ENCODE measurements at places on chromosomes 3 and 15. TPM values are rescaled to one million over a fixed set of nuclear protein-coding genes. Genes with fewer than 3 reads are reported as not detected.

DNA sequence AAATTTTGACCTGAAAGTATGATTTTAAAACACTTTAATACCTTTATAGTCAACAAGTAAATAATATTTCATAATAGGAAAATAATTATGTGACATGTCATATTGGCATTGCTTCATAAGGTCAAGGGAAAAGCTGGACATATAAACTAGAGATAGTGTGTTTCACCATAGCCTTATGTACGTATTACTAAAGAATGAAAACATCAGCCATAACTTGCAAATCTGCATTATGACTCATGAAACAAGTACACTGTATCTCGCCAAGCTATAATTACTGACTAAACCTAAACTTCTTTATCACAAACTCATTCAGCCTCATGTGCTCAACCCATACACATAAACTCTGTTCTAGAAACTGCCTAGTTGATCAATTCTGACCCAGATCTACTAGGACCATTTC lies 950.1 kb downstream of the FHIT start:
- DNase-seq, result no peak

DNA sequence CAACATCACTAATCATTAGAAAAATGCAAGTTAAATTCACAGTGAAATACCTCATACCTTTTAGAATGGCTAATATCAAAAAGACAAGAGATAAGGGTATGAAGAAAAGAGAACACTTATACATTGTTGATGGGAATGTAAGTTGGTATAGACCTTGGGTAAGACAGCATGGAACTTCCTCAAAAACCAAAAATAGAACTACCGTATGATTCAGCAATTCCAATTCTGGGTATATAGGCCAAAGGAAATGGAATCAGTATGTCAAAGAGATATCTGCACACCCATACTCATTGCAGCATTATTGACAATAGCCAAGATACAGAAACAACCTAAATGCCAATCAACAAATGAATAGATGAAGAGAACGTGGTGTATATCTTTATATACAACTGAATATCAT lies 166.8 kb upstream of the LRRN1 start:
- no peak for DNase-seq

- no peak for DNase-seq
These were observed 7.7 kb upstream of the GRAMD2A start for GRCh38 chr15:72205273-72205672.

GRCh38 chr3:24359645-24360462 lies 134.8 kb downstream of the THRB start:
- no peak for DNase-seq

GRCh38 chr3:15427981-15428380 lies 583 bp downstream of the EAF1 start:
- DNase-seq, result no peak

DNA sequence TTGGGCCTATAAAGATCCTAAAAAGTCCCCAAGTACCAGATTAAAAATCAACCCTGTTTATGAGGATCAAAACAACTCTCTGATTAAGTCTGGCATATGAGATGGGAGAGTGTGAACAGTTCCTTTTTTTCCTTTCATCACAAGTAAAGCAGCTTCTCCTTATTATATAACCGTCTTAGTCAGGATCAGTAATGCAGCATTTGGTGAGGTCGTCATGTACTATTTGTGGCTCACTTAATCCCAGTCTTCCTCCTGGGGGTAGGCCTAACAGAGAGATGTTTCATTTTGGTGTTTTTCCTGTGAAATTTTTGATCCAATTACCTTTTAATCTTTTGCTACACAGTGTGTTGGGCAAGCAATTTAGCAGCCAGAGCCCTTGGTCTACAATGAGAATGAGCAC lies 333.1 kb upstream of the KCNMB2 start:
- DNase-seq, result no peak

DNA sequence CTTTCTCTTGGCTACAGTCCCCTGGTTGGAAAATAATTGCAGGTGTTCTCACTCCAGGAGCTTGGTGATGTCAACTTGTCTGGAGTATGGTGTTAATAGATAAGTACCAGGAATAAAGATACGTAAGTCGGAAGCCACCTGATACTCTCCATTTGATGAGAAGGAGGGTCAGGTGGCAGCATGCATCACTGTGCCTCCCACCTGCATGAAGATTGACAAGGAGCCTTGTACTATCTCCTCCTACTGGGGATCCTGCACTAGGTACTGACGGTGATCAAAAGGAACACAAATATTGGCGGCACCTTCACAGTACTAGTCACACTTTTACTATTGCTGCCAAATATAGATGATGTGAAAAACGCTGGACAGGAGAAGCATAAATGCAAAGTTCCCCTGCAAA lies 32.6 kb upstream of the GABRB3 start:
- no peak for DNase-seq

DNA sequence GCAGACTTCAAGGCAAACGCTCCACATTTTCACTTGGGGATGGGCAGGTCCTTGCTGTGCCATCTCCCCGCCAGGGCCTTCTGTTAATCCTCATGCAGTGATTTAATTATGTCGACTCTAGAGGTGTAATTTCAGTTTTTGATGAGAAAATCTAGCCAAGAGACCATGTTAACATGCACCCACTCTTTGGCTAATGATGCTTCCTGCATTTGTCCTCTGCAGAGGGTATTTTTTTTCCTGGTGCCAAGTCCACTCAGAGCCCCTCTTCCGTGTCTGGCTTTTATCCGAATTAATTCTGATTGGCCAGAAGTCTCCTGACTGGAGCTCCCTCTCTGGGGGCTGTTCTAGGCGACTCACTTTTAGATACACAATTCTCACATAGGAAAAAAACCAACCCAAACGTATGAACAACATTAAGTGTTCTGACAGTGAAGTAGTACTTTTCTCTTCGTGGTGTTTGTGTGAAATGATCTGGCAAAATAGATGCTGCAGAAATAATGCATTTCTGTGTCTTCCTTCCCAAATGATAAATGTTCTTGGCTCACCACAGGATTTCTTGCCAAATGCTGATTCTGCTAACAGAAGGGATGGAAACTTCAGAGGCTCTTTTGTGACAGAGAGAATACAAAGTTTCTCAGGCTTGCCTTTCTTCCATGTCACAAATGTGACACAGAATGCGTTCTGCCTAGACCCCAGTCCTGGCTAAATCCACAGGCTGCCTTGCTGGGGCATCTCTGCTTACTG lies 190.0 kb downstream of the CACNA2D3 start:
- DNase-seq, result no peak

- DNase-seq, result no peak
These were observed 30.2 kb downstream of the CPNE4 start for GRCh38 chr3:132004571-132004970.

DNA sequence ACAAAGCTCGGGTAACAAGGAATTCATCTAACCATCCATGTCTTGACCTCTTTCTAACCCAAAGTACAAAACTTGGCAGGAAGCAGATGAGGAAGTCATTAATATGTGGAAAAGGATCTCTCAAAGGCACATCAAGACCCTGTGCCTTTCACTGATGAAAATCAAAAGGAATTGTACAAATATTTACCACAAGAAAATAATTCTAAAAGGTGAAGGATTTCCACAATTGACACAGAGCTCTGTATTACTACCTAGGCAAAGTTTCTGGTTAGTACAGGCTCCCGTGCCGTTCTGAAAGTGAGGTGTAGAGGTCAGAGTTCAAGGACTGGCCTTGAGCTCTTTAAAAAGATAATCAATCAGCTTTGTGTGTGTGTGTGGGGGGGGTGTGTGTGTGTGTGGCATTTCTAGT lies 239.7 kb upstream of the ICE2 start:
- DNase-seq, result no peak

DNA sequence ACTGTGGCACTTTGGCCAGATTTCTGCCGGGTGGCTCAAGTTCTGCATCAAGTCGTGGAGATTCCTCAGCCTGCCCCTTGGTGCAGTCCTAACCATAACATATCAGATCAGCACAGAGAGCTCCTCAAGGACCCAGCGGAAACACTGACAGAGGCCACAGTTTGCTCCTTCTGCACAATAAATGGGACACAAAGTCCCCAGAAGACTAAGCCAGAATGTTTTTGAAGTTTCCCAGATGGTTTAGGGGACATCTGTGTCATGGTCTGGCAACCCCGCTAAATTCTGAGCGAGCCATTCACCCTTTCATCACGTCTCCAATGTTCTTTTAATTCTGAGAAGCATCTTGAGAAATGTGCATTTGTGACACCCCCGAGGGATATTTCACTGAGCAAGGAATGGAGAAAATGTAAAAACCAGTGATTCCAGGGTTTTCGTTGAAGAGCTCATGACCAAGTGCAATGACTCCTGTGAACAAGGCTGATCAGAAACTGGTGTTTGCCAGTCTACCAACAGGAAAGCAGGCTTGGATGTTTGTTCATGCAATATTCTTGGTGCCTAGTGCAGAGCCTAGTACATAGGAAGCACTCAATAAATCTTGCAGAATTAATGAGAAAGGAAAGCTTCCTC lies 64.8 kb upstream of the LMCD1 start:
- no peak for DNase-seq

GRCh38 chr3:42662037-42662812 lies 8.7 kb downstream of the ZBTB47 start:
- no peak for DNase-seq

GRCh38 chr15:34337557-34338306 lies at the start of gene SLC12A6:
Gene SLC12A6 (minus strand): TSS chr15:34337781. CDS start chr15:34336680, 1,101 bp downstream.
- peak; percentile 76 for DNase-seq

GRCh38 chr3:128625409-128625945 lies 25.1 kb downstream of the RPN1 start:
- no peak for DNase-seq

- DNase-seq, result peak; percentile 86
These were observed 34.2 kb upstream of the VPS8 start for GRCh38 chr3:184777566-184778356.

- no peak for DNase-seq
These were observed 4.2 kb downstream of the CCDC71 start for GRCh38 chr3:49161808-49162530.

GRCh38 chr3:7305561-7305960 lies 444.6 kb downstream of the GRM7 start:
- no peak for DNase-seq

GRCh38 chr15:70415398-70415797 lies 317.7 kb upstream of the TLE3 start:
- DNase-seq, result no peak

DNA sequence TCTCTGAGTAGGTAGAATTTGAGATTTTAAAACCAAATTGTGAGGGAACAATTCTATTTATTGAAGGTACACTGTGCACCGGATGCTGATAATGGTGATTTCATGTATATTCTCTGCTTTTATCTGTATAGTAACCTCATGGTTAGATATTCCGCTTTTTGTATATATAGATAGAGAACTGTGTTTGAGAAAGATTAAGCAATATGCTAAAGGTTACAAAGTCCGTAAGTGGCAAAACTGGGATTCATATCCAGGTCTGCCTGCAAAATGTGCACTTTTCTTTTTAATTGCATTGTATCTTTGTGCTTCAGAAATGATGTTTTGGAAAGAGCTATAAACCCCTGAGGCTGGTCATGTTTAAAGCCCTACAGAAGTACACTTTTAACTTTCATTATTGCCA lies 635.4 kb upstream of the NECTIN3 start:
- DNase-seq, result no peak

GRCh38 chr15:100898152-100898490 lies 18.5 kb downstream of the ALDH1A3 start:
- DNase-seq, result no peak

DNA sequence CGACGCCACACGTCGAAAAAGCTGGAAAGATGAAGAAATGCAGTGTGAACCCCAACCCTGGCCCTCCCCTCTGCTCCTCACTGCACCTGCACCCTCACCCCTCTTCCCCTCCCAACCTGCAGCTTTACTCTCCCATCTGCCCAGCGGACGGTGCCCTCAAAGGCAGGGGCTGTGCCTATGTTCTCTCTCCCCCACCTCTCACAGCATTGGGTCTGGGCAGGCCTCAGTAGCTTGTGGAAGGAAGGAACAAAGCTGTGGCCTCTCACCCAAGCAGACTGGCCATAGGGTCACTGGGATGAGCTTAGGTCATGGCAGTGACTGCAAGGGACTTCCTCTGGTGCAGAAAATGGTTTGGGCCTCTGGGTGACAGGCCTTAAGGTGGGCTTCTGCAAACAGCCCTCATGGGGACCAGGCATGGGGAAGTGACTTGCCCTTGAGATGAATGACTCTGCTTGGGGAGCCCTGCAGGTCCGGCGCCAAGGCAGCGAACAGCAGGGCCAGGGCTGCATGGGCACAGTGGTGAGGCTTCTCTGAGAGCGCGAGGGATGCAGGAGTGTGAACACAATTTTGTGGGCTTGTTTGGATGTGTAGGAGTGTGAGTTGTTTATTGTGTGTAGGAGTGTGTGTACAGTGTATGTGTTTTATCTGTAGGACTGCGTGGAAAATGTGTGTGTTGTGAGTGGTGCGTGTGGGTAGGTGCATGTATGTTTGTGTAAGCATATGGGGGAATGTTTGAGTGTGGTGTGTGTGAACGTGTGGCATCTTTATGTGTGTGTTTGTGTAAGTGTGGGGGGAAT lies 29.2 kb downstream of the SRPRB start:
- no peak for DNase-seq

DNA sequence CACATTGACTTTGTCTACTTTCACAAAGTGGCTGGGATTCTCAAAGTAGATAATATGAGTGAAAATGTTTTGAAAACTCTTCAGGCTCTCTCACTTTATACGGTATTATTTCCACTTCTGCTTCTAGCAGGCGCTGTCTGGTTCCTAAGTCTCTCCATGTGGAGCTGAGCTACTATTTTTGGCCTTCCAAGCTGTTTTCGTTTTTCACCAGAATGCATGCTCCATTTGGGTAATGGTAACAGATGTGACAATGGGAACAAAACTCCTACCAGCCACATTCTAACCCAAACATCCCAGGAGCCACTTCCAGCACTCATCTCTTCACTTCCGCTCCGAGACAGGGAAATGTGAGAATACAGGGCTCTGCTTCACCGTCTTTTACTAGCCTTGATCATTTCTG lies 586.7 kb downstream of the NTRK3 start:
- DNase-seq, result peak; percentile 26

- no peak for DNase-seq
These were observed 4.7 kb upstream of the TMEM41A start for GRCh38 chr3:185503521-185503920.

GRCh38 chr15:58182460-58183163 lies 44.4 kb downstream of the AQP9 start:
- DNase-seq, result peak; percentile 43

DNA sequence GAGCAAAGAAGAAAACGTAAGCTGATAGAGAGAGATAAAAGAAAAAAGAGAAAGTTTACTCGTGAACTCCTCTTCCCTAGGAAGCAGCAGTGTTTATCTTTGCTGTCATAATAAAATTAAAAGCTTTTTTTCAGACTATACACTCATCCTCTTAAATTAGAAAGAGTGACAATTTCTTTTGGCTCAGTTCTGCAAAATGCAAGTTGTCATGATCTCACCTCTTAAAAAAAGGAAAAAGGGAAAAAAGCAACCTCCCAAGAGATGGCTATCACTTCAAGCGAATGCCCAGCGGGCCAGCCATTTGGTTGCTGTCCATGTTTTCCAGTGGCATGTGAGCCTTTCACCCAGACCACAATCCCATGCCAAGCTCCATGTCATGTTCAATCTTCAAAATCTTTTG lies 7.0 kb upstream of the THBS1 start:
- DNase-seq, result no peak

- DNase-seq, result no peak
These were observed 31.1 kb downstream of the TNK2 start for GRCh38 chr3:195877136-195877715.

The IL12A gene
- total RNA-seq, result 7.5 TPM

The MYL3 gene
- total RNA-seq, result 2.2 TPM

The TMOD2 gene
- total RNA-seq, result 220 TPM

The PRR20G gene
- not detected for total RNA-seq

The PRRT3 gene
- total RNA-seq, result 3.8 TPM

The IQCB1 gene
- total RNA-seq, result 25.0 TPM

The CCDC54 gene
- total RNA-seq, result not detected

The CCDC39 gene
- 2.2 TPM for total RNA-seq
